ENCODE measurements at places on chromosomes 5 and 9. TPM values are rescaled to one million over a fixed set of nuclear protein-coding genes. Genes with fewer than 3 reads are reported as not detected.
A peak's percentile ranks its signal among the peaks of the same experiment; 100 is the strongest.

- no peak for DNase-seq
These were observed 43.5 kb downstream of the DMAC1 start for GRCh38 chr9:7756088-7756487.

DNA sequence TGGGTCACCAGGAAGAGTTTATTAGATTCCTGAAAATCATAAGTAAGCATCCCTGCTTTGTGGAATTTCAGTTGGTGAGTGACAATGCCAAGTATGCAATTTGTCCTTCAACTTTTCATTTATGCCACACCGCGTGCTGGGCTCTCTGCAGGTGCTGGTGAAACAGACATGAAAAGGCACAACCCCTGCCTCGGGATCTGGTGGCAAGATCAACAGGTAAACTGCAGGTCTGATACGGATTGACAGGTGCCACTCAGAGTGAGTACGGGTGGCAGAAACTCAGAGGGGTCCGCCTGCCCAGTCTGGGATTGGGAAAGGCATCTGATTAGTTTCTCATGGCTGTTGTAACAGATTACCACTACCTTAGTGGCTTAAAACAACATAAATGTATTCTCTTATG lies 40.5 kb downstream of the BOD1 start:
- no peak for DNase-seq

Gene ACOT12
- total RNA-seq: 0.75 TPM

DNA sequence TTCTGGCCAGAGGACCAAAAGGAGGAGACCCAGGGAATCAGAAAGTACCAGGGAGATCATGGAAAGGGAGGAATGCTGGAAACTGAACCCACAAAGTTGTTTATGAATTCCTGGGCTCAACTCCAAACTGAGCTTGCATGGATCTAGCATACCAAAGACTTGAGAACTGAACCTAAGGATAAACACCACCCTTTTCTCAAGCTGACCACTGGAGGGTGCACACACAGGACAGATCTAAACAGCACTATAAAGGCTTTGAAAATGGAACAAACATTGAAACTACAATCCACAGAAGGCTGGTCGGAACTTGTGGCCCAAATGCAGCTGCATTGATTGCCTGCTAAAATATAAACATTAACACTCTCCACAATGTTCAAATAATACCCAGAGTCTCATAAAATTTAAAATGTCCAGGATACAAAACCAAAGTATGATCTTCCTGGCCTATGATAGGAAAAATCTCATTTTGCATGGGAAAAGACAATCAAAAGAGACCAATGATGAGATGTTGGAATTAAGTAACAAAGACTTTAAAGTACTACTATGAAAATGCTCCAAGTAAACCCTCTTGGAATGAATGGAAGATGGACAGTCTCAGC lies 15.6 kb upstream of the IRF1 start:
- DNase-seq: peak; percentile 52

Gene PCDHGB2
- total RNA-seq: 5.1 TPM

DNA sequence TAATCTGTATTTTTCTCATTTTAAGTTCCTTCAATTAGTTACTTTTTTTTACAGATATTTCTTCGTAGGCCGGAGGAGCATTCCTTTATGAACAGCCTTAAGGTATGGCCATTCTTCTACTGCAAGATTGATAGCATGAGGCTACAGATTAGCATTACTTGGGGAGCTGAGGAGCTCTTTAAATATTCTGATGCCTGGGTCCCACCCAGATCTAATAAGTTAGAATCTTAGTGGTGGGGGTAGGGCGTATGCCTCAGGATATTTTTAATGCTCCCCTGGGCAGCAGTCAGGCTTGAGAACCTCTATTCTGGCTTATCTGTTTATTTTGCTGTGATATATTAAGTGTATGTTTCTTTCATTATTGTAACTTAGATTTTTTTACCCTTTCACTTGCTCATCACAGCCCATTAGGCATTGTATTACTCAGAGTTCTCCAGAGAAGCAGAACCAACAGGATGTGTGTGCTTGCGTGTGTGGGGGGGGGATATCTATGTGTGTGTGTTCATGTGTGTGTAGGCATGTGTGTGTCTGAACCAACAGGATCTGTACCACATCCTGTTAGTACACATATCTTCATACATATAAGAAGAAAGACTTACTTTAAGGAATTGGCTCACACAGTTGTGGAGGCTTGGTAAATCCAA lies 91.8 kb upstream of the MTAP start:
- DNase-seq: no peak

GRCh38 chr9:81861644-81862043 lies 66.6 kb upstream of the SPATA31D4 start:
- no peak for DNase-seq

DNA sequence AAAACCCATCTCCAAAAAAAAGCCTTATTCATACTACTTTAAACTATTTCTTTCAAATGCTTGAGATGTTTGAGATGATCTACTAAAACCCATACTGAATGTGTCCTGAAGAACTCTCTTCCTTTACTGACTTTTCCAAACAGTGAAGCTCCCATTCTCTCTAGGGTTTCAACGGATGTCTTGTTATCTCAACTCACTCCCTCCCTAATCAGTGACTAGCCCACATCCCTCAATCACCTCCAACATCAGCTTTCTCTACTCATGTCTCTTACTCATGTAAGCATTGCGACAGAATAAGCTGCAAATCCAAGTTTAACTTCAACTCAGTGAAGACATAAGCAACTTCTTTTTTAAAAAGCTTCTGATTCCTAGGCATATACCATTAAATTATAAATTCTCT lies 42.1 kb downstream of the WDR41 start:
- no peak for DNase-seq

Gene ARL10
- 6.6 TPM for total RNA-seq

Gene HDHD3
- total RNA-seq: 102 TPM

- DNase-seq: no peak
These were observed 54.9 kb downstream of the WDR41 start for GRCh38 chr5:77437194-77437593.

Gene FAM81B
- not detected for total RNA-seq

Gene STC2
- total RNA-seq: 10.3 TPM

Gene CCDC127
- 7.0 TPM for total RNA-seq

GRCh38 chr5:1523480-1523792 lies 324 bp downstream of the LPCAT1 start:
- DNase-seq: no peak

DNA sequence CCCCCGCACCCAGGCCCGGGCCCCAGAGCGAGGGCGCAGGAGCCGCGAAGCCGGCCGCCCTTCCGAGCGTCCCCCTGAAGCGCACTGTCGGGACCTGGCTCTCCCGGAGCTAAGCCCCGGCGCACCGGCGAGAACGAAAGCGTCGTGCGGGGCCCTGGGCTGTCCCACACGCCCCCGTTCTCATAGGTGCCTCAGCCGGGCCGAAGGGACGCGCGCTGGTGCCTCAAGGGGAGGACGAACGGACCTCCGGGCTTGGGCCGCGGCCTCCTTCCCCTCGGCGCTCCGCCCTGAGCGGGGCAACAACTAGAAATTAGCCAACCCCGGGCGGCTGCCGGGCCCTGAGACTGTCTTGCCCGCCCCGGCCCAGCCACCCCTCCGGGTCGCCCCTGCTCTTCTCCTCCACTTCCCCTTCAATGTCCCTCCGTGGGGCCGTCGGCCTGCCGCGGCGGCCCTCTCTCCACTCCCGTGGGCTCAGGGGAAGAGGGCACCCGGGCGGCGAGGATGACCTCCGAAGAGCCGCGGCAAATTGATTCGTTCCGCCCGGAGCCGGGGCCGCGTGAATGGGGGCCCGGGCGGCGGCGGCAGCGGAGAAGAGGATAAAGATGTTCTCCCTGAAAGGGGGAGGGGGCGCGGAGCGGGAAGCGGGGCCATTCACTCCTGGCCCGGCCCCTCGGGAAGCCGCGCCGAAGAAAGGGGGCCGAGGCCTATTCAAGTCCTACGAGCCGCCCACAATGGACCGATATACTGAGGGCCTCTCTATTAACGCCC lies 3.5 kb upstream of the PRDM12 start:
- DNase-seq: no peak

- DNase-seq: no peak
These were observed 36.0 kb downstream of the KCNT1 start for GRCh38 chr9:135737840-135738521.

DNA sequence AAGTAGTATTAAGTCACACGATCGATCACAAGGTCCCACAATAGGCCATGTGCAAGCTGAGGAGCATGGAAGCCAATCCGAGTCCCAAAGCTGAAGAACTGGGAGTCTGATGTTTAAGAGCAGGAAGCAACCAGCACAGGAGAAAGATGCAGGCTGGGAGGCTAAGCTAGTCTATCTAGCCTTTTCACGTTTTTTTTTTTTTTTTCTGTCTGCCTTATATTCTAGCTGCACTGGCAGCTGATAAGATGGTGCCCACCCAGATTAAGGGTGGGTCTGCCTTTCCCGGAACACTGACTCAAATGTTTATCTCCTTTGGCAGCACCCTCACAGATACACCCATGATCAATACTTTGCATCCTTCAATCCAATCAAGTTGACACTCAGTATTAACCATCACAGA lies 6.5 kb downstream of the PPIP5K2 start:
- no peak for DNase-seq

DNA sequence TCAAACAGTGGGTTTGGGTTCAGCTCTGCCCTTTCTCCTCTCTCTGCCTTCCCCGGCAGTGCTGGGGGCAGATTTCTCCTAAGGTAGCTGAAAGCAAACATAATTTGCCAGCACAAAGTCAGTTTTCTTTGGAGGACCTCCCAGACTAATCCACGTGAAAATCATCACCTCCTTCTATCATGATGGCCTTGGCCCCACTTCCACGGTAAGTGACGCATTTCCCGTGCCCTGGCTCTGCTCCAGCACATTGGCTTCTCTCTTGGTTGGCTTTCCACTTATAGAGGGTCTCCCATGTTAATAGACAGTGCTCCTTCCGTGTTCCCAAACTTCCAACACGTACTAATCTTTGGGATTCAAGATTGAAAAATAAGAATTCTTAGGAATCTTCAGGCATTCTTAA lies 74.1 kb upstream of the TRIO start:
- DNase-seq: no peak

GRCh38 chr5:33321026-33321425 lies 119.7 kb upstream of the TARS1 start:
- peak; percentile 36 for DNase-seq

GRCh38 chr9:123482295-123482968 lies 126.4 kb downstream of the CRB2 start:
- no peak for DNase-seq

GRCh38 chr9:86600291-86600690 lies 246.1 kb upstream of the TUT7 start:
- no peak for DNase-seq

Gene DNM1
- 135 TPM for total RNA-seq

Gene PPP2R2B
- total RNA-seq: 2.6 TPM

DNA sequence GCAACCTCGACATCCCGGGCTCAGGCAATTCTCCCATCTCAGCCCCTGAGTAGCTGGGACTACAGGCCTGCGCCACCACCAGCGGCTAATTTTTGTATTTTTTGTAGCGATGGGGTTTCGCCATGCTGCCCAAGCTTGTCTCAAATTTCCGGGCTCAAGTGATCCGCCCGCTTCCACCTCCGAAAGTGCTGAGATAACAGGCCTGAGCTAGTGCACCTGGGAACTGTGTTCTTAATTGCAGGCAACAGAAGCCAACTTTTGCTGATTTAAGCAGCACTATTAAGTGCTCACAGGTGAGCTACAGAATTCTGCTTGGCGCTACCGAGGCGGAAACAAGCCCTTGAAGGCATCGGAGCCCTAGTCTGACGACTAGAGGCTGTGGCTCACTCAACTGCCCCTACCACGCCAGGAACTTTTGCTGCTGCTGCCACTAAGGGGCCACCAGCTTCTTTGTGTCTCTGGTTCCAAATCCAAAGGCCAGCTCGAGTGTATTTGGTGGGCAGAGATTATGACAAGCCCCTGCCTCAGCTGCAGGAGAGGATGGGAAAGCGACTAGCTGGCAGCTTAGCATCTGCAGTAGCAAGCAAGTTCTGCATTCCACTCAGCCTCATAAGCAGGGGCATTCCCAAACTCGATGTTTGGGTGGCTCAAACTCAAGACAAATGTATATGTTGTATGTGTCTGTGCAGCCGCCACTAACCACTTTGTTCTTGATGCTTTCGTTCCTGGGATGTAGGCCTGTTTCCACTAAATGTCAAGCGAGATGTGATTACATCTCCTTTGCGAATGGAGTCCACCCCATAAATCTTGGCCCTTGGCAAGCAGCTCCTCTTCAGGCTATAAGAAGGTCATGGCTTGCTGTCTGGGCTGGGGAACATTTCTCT lies 10.6 kb upstream of the HMCN2 start:
- DNase-seq: no peak

Gene SLIT3
- 40.2 TPM for total RNA-seq

Gene ARAP3
- 24.2 TPM for total RNA-seq

DNA sequence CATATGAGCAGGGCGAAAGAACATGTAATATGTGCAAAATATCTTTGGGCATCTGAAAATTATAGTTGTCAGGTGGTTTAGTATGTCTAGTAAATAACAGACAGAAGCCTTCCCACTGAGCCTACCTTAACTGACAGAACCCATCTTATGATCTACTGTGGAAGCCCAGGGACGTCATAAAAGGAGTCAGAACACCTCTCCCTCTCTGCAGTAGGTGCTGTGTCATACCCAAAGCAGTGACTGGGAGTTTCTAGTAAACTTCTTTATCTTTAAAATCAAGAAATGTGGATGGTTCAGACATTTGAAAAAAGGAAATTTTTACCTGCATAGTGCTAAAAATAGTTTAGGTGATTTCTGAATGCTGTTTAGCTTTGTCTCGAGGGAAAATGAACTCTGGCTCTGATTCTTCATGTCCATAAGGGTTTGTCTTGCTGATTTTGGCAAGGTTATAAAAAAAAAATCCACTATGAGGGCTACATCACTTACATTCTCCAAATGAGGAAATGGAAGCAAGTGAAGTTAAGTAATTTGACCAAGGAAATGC lies 104.0 kb downstream of the NUDT12 start:
- DNase-seq: no peak

DNA sequence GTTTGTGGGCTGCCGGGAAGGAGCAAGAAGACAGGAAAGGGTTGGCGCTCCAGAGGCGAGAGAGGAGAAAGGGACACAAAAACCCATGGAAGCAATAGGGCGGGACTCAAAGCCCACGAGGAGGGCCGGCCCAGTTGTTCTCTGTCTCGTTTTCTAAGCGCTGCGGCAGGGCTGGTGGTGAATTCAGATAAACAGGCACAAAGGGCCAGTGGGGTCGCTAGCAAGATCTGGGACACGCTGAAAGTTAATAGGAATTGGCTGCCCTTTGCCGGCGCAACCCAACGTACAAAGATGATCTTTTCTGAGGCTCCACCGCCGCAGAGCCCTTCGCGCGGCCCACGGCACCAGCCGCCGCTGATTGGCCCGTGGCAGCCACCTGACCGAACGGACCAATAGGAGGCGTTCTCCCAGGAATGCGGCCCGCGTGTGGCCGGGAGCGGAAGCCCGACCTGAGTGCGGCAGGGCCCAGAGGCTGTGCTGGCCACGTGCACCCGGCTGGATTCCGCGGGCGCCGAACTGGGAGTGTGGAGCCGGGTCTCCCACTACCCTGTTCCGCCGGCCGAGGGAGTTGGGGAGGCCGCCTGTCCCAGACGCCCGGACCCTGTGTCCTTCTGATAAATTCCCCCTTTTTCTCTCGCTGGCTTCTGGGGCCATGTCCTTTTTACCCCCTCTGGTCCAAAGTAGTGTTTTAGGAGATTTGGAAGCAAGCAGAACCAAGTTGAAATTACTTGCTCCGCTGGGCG lies 16.8 kb upstream of the NSD1 start:
- DNase-seq: peak; percentile 93

Gene SLC25A48
- total RNA-seq: 0.43 TPM

Measured in mucosa of gallbladder (tissue), 1 donor.